ENCODE measurements at places on chromosomes 6 and 20.
A peak's percentile ranks its signal among the peaks of the same experiment; 100 is the strongest.

DNA sequence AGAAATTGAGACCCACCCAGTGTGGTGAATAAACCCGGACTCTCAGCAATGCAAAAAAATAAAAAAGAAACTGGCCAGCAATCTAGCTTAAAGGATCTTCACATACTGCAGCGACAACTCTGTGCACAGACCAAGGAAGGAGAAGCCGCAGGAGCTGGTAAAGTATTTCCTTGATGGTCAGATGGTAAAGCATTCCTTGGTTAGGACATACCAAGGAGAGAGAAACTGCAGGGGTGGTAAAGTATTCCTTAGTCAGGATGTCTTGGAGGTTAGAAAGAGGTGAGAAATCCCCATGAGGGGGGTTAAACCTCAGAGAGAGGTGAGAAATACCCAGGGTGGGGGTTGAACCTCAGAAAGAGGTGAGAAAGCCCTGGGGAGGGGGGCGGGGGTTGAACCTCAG, 86.8 kb downstream of the PLG start:
- DNase-seq, result no peak

DNA sequence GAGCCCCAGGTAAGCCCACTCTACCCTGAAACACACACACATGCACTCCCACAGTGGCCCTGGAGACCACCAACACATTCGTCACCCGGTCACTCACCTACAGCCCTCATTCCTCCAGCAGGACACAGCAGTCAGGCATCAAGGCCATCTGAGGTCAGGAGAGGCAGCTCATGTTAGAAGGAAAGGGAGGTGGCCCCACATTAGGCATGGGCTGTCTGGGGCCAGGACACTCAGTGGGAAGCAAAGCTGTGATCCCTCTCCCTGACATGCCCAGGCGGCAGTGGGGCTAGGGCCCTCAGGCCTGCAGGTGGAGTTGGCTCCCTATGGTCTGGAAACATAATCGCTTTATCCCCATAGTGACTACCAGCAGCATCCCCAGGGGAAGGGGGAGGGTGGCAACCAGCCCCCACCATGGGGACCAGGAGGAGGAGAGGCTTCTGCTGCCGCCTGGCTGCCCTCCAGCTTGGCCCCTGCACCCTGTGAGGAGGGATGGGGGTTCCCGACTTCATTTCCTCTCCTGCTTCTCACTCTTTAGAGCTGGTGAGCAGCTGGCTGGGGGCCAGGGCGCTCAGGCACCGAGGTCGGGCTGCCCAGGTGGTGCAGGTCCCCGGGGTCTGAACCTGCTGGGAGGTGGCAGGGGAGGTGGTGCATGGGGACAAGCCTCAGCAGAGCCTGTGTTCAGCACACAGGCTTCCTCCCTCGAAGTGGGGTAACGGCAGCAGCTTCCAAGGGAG, 76.6 kb upstream of the CST7 start:
- peak; percentile 41 for DNase-seq

- no peak for DNase-seq
These were observed 176.8 kb downstream of the VEGFA start for GRCh38 chr6:43946641-43947363.

- no peak for DNase-seq
These were observed 13.2 kb upstream of the RSPH3 start for GRCh38 chr6:159013229-159013628.

GRCh38 chr6:106527979-106528378, 101.3 kb downstream of the RTN4IP1 start:
- no peak for DNase-seq

DNA sequence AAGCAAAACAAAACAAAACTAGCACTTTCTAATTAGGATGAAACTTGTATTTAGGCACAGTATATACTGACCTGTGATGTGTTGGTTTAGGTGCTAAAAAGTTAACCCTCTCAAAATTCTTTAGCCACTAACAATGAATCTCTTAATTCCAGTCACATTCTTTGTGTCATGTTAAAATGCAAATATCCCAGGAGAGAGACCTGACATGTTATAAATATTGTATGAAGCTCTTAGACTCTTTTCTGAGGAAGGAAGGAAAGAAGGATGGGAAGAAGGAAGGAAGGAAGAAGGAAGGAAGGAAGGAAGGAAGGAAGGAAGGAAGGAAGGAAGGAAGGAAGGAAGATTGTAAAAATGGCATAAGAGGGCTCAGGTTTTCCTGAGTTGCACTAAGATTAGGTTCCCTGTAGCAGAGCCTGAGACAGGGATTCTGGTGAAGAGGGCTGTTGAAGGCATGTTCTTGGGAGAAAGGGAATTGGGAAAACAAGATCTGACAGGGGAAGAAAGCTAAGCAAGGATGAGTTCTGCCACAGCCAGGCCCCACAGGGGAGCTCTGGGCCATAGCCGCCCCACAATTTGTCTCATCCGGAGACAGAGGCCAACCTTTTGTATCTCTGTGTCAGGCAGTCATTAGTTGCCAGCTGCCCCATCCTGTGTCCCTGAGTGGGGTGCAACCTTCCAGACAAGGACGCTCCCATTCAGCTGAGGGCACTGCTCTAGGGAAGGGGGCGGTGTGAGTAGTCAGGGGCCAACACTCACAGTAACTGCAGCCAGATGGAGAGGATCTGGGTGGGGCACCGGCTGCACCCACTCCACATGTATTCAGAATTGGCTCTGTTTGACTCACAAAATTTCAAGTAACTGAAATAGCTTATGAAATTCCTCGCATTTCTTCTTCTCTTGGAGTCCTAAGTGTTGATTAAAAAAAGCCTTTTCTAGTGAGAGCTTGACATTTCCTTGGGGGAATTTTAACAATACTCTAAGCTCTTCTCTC, 189.3 kb upstream of the ARG1 start:
- DNase-seq, result no peak

GRCh38 chr20:51800872-51801121, 1.5 kb downstream of the SALL4 start:
- DNase-seq, result no peak

GRCh38 chr6:8131265-8131897, 29.0 kb upstream of the EEF1E1 start:
- no peak for DNase-seq

DNA sequence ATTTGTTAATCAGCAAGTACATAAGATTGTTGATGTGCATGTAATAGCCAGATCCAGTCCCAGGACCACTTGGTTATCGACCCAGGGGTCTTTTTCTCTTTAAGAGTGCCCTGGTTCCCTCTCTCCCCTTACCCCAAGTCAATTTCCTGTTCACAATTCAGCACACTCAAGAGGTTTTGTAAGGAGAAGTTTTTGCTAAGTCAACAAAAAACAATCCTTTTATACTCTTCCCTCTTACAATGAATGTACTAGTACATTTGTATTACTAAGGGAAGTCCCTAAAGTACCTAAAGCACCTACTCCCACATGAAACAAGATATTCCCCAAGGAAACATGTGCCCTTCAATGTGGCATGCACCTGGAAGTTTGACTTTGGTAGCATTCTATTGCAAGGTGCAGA, 1.6 kb upstream of the NT5DC1 start:
- DNase-seq, result no peak

GRCh38 chr6:38131527-38131965, 312.0 kb downstream of the ZFAND3 start:
- no peak for DNase-seq

GRCh38 chr20:45340236-45340847, 7.9 kb downstream of the SDC4 start:
- DNase-seq, result no peak

DNA sequence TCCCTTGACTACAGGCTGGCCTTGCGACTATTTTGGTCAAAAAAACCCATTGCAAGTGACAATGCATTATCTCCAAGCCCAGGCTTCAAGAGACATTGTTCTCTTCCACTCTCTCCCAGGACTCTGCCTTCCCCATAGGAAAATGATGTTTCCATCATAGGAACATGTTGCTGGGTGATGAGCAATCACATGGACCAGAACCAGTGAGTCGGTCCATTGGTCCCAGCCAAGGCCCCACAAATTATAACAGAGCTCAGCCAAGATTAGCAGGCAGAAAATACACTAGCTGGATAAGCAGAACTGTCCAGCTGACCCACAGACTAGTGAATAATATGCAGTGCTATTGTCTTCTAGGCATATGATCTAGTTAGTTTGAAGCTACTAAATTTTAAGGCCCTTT, 27.4 kb downstream of the TENT5A start:
- DNase-seq, result no peak

- DNase-seq, result peak; percentile 32
These were observed 89.6 kb upstream of the NHSL1 start for GRCh38 chr6:138588805-138589434.

DNA sequence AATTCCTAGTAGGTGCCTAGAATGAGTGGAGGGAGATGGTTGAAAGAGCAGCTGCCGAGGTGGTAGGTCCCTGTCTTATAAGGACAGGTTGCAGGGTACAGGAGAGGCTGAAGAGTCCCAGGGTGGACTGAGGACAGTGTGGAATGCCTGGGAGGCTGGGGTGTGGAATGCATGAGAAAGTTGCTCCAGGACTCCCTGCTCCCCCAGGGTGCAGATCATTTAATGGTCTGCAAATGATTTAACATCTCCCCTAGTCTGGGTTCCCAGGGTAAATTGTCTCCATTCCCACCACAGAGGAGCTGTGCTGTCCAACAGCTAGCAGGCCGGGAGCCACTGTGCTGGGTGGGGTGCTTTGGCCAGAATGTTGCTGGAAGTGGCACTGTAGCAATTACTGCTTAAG, 76.0 kb downstream of the CD83 start:
- no peak for DNase-seq

DNA sequence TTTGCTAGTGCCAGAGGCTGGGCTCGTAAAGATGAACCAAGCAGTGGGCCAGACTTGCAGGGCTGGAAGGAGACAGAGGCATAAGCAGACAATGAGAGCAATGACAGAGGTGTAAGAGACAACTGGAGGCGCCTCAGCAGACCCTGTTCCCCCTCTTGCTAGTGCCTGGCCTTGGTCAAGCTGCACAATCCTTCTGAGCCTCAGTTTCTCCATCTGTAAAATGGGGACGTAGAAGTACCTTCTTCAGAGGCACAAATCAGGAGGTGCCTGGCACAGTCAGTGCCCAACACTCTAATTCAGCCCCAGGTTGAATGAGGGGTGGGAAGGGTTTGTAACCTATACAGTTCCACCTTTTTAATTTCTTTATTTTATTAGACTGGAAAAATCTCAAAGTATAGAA, 23.2 kb downstream of the BPIFB1 start:
- no peak for DNase-seq

- DNase-seq, result no peak
These were observed 18.9 kb upstream of the SLC13A3 start for GRCh38 chr20:46670228-46670584.

DNA sequence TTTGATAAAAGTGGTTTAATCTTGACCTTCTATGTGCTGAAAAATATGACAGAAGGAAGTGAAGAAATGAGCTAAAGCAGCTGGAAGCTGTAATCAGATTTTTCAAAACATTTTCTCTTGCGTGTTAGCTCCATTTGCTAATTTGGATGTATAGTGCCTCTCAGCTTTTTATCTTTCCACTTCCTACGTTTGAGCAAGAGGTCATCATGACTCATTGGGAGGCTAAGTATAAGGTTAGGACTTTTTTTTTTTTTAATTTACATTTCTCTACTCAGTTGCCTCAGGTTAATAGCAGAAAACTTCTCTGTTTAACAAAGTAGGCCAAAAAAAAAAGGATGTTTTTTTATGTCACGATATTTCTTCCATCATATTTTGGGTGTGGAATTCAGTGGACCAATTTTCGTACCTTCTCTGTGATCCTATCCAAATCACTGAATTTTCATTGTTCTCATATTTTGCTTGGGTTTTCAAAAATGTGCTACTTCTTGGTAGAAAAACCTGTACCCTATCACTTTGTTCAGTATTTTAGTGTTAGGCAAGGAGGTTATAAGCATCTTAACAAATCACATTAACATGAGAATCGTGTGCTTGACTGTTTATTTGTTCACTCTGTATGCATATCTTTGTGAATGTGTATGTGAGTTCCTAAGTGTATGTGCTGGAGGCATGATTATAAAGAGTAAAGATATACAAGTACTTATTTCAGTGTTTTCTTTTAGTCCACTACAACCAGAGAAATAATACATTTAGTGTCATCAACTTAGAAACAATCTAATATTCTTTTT, 1028.3 kb upstream of the EYS start:
- DNase-seq, result no peak

- DNase-seq, result no peak
These were observed 41.9 kb downstream of the PCNA start for GRCh38 chr20:5077761-5078387.

DNA sequence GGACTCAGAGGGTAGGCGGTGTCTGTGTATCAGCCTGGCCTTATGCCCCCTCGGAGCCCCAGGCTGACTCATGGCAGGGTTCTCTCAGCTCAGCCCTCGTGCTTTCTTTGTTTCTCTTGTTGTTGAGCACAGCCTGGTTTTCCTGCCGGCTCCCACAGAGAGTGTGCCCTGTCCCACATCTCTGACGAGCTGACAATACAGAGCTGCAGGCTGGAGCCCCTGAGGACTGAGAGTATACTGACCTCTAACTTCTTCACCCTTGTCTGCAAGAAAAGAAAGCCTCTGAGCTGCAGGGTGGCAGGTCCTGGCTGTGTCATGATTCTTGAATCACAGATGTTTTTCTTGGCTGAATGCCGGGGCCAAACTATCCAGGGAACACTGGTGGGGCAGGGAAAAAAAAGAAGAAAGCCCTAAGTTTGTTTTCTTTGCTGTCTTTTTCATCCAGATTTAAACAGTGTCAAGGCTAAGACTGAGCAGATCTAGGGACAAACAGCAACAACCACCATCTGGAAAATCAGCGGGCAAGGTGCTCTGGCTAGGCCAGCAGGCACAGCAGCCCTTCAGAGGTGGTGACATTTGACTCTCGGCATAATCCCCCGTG, 63.3 kb upstream of the ZNF133 start:
- DNase-seq, result no peak

DNA sequence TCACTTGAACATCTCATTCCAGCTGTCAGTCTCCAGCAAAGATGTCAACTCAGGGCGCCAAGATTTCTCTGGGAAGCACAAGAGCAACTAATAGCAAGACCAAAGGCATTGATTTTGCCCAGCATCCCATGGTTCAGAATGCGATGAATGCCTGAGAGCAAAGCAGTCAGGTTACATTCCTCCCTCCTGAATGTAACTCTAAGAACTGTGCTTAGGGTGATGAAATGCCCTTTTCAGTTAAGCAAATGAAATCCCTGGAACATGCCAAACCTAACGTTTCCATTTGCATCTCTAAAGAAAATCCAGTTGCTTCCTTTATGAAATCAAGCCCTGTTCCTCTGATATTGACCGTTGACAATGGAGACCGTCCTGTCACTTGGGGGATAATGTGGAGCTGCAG, 224.0 kb upstream of the PLN start:
- DNase-seq, result no peak

DNA sequence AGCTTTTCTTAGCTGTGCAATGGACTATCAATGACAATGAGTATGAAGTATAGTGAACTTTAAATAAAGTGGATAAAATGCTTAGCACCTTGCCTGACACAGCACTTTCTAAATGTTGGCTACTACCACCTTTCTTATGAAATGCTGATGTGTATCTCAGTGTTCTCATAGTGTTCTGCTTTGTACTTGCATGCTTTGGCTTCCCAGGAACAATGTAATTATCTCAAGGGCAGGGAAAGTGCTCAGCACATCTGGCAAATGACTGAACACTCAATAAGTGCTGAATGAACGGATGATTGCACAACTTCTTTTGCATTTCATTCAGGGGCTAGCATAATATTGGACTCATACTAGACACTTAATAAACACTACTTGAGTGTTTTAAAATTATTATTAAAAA, 28.2 kb upstream of the NOX3 start:
- DNase-seq, result no peak

GRCh38 chr6:66995669-66996068, 1288.6 kb upstream of the EYS start:
- DNase-seq, result no peak

- DNase-seq, result no peak
These were observed 397.0 kb downstream of the SMOC2 start for GRCh38 chr6:168838037-168838399.

Measured in GM12891 (cell line).